GM23248 (cell line): ENCODE measurements at places on chromosomes 13 and 19. TPM values are rescaled to one million over a fixed set of nuclear protein-coding genes. Genes with fewer than 3 reads are reported as not detected.

DNA sequence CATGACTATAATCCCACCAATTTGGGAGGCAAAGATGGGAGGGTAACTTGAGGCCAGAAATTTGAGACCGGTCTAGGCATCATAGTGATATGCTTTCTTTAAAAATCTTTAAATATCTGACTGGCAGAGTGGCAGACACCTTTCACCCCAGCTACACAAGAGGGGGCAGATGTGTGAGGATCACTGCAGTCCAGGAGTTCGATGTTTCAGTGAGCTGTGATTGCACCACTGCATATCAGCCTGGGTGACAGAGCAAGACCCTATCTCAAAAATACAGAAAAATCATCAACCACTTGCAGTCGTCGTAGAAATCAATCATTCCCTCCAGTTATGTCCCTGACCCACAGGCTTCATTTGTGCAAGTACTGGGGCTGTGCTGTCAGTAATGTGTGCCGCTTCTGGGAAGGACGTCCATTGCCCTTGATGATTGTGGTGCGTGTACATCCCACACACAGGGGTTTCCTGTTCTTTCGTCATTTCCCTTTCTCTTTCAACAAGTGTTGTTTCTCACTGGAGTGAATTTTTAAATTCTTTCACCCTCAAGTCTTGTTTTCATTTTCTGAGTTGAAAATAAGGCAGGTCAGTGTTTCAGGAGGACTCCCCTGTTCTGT is 1.4 kb downstream of the LGALS14 start:
- H3K36me3 ChIP-seq = no peaks in the 10 kb centered on the region
- no peaks in the 10 kb centered on the region for H3K4me1 ChIP-seq

- no peak overlapping the region for H3K4me3 ChIP-seq
- H3K27ac ChIP-seq = no peak overlapping the region
- peaks cover 9% of the 10 kb centered on the region; the same call in 1 of the 2 replicates for H3K4me1 ChIP-seq
- H3K27me3 ChIP-seq = no peaks in the 10 kb centered on the region
- DNase-seq = no peak
Measured at GRCh38 chr13:46995874-46996273, 99.0 kb upstream of the HTR2A start.

DNA sequence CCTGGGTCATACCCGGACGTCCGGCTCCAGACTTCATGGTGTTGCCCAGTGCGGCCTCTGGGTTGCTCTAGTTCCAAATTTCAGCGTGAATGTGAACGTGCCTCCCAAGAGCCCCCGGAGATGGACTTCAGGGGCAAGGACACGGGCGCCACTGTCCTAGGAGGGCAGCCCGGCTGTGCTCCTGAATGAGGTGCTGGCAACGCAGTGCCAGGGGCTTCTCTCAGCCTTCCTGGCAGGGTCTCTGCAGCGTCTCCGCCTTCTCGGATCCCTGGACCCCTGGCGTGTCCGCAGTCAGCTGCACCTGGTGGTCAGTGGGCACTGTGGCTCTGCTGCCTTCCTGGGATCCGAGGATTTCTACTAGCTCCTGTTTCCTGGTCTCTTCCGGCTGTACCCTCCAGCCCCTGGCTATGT is 101.7 kb upstream of the MCF2L start:
- H3K4me3 ChIP-seq = no peak overlapping the region

Gene ZNF429
- 7.3 and 8.1 TPM in 2 replicates for polyA plus RNA-seq

GRCh38 chr19:31801611-31802010 is 452.4 kb upstream of the TSHZ3 start:
- no peak overlapping the region for H3K4me3 ChIP-seq
- no peaks in the 10 kb centered on the region for H3K36me3 ChIP-seq

GRCh38 chr13:40665126-40666044 is 1.1 kb downstream of the FOXO1 start:
- H3K27me3 ChIP-seq = no peaks in the 10 kb centered on the region
- H3K27ac ChIP-seq = no peak overlapping the region
- H3K4me1 ChIP-seq = no peaks in the 10 kb centered on the region; the same call in 1 of the 2 replicates
- H3K4me3 ChIP-seq = peak overlapping the region; percentile 76

DNA sequence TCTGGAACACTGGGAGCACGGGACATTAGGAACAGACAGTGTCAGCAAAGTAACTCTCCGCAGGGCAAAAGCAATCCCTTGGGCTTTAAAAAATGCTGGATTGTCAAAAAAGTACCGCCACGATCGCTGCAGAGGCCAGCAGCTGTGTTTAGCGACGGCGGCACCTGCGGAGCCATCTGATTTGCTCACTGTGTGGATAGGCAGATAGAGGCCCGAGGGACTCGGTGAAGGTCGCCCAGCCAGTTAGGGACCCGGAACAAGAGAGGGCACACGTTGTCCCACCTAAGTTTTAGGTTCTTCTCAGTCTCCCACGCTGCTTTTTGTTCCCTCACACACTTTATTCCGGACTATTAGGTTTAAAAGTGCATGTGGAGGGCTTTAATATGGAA is 238.3 kb downstream of the TEX29 start:
- no peaks in the 10 kb centered on the region for H3K4me1 ChIP-seq
- no peaks in the 10 kb centered on the region for H3K27me3 ChIP-seq
- no peak overlapping the region for H3K4me3 ChIP-seq
- H3K36me3 ChIP-seq = no peaks in the 10 kb centered on the region
- no peak for DNase-seq
- no peak overlapping the region for H3K27ac ChIP-seq

- no peaks in the 10 kb centered on the region for H3K36me3 ChIP-seq
- no peak overlapping the region for H3K4me3 ChIP-seq
- no peaks in the 10 kb centered on the region for H3K4me1 ChIP-seq
- no peak overlapping the region for H3K27ac ChIP-seq
- H3K27me3 ChIP-seq = no peaks in the 10 kb centered on the region
- DNase-seq = no peak
Measured at GRCh38 chr13:20149762-20150161, 11.1 kb downstream of the GJA3 start.

GRCh38 chr19:30555075-30555790 is 183.0 kb downstream of the ZNF536 start:
- no peak overlapping the region for H3K4me3 ChIP-seq
- no peaks in the 10 kb centered on the region for H3K36me3 ChIP-seq
- no peaks in the 10 kb centered on the region for H3K27me3 ChIP-seq
- no peak for DNase-seq
- no peaks in the 10 kb centered on the region for H3K4me1 ChIP-seq

DNA sequence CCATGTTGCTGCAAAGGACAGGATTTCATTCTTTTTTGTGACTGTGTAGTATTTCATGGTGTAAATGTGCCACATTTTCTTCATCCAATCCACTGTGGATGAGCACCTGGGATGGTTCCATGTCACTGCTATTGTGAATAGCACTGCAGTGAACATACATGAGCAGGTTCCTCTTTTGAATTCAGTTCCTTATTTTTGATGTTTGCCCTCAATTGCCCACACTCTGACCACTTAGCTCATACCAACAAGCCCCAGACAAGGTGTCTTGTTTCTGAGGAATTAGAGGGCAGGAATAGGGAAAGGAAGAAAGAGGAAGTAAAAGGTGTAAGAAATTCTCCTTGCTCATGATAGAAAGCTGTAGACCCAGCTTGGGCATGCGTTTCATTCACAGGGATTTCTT is 244.2 kb upstream of the ZNF507 start:
- H3K4me1 ChIP-seq = no peaks in the 10 kb centered on the region
- no peak overlapping the region for H3K27ac ChIP-seq
- H3K36me3 ChIP-seq = no peaks in the 10 kb centered on the region

- H3K4me3 ChIP-seq = no peak overlapping the region
- no peaks in the 10 kb centered on the region for H3K36me3 ChIP-seq
- DNase-seq = no peak
- no peaks in the 10 kb centered on the region for H3K27me3 ChIP-seq
Measured at GRCh38 chr13:36526897-36527296, 94.6 kb downstream of the CCNA1 start.

GRCh38 chr13:35387682-35388250 is 88.7 kb downstream of the MAB21L1 start:
- peaks cover 8% of the 10 kb centered on the region; the same call in 1 of the 2 replicates for H3K4me1 ChIP-seq
- no peak for DNase-seq
- H3K4me3 ChIP-seq = no peak overlapping the region

DNA sequence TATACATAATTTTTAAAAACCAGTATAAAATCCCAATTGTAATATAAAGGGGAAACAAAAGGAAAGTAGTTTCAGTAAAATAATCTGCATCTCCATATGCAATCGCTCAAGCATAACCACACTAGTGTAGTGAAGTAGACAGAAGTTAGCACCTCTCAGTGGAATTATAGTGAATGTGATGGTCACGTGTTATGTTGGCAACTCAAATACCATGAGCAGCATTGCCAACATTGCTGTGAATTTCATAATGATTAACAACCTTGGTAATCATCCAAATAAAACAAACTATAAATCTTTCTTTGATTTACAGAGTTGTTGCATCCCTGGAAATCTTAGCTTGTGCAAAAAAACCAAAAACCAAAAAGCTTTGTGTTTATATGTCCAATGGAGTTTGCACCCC is 77.3 kb upstream of the SIAH3 start:
- no peaks in the 10 kb centered on the region for H3K36me3 ChIP-seq
- peaks cover 23% of the 10 kb centered on the region for H3K27me3 ChIP-seq
- no peaks in the 10 kb centered on the region for H3K4me1 ChIP-seq
- no peak overlapping the region for H3K27ac ChIP-seq
- DNase-seq = no peak

DNA sequence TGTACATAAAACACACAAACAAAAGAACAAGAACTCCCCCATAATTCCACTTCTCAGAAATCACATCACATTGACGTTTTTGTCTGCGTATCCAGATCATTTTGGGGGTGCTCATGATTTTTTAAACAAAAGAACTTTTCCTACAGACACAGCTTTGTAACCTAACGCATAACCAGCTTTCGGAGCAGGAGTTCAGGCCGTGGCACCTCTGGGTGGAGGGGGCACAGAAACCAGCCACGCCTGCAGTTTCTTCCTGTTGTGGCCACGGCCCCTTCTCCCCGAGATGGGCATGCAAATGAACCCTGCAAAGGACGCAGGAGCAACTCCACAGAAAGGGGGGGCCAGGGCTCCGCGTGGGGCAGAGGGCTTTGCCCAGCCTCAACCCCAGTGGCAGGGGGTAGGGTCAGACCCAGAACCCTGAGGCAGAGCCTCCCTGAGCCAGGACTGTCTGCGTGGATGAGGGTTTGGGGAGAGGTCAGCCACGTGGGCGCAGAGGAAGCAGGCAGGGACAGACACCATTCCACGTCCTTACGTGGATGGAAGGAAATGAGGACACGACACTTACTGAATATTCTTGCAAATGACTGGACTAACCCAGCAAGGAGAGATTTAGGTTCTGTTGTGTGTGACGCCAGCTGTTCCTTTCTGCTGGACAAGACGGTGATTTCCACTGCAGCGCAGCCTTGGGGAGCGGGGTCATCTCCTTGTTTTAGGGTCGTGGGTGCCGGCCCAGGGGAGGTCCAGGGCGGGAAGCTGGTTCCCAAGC is 64.4 kb downstream of the RASA3 start:
- no peaks in the 10 kb centered on the region for H3K27me3 ChIP-seq
- no peak for DNase-seq
- peaks cover 55% of the 10 kb centered on the region for H3K4me1 ChIP-seq
- peak overlapping the region; percentile 28; the same call in 1 of the 2 replicates for H3K4me3 ChIP-seq

DNA sequence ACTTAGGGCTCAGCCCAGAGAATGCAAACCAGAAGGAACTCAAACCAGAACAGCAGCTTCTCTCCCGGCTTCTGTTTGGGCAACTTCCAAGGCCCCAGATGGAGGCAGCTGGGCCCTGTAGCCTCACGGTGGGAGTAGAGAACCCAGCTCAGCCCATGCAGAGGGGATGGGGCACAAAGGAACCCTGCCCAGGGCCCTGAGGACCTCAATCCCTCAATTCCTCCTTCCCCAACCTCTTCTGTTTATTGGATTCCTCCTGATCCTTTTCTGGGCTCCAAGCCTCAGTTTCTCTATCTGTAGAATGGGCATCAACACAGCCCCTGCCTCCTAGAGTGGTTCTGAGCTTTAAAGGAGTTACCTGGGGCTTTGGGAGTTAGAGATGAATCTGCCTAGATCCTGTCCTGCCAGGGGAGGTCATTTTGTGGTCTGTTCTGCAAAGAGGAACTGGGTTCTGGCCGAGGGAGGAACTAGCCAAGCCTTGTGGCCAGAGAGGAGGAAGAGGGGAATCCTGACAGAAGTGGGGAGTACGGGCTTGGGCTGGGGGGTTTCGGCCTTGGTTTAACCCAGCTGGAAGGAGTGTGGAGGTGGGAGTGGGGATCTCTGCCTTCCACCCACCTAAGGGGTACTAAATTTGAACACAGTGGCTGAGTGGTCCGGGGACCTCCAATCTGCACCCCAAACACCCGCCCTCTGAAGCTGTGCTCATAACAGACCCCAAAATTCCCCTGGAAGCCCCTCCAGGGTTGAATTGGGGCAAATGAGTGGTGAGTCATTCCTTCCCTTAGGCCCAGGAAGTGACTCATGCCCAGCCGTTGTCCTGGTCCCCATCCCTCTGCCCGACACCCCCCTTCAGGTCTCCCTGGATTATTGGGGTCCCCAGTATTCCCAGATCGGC is 2.7 kb downstream of the ADGRE5 start:
- peak; percentile 88 for DNase-seq
- peak overlapping the region; percentile 66 for H3K4me3 ChIP-seq
- H3K36me3 ChIP-seq = no peaks in the 10 kb centered on the region
- H3K27me3 ChIP-seq = no peaks in the 10 kb centered on the region
- peaks cover 26% of the 10 kb centered on the region for H3K4me1 ChIP-seq

DNA sequence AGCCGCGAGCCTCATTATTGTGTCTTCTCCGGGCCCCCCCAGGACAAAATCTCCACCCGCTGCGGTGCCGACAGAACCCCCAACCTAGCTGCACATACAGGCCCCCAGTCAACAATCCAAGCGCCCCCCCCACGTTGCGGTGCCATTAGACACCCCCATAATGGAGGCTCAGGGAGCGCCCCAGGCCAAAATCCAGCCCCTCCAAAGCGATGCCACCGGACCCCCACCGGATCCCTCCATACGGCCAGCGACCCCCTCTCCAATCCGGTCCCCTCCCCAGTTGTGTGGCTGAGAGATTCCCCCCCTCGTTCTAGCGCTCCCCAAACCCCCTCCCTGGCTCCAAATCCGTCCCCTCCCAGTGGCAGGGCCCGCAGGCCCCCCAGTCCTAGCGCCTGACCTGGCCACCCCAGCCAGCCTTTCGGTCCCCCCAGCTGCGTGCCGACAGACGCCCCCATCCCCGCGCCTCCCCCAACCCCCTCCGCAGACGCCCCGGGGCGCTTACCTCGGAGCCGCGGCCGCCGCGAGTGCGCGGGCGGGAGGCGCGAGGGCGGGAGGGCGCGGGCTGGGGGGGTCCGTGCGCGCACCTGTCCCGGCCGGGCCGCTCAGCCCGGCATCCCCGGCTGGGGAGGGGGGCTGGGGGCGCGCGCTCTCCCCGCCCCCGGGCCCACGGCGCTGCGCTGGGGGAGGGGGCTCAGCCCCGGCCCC is 21.6 kb upstream of the SEMA6B start:
- peaks cover 42% of the 10 kb centered on the region for H3K27me3 ChIP-seq
- no peaks in the 10 kb centered on the region for H3K36me3 ChIP-seq
- DNase-seq = no peak

DNA sequence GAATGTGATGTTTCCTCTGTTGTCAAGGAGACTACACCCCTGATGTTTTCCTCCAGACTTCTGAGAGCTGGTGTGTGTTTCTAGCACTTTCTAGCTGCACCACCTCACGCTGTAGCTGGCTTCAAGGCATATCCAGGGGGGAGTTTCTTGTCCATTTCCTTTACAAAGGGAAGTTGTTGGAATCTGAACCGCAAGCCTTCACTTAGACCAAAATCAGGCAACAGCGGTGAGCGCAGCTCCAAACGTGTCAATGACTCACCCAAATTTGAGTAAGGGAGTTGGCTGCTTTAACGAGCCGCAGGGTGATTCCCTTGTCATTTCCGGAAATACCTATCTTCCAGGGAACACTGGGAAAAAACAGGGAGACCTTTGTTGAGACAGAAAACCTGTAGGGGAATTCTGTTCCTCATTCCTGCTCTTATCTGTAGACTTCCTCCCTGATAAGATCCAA is 2.5 kb downstream of the LDLR start:
- H3K27ac ChIP-seq = peak overlapping the region; percentile 93
- H3K4me1 ChIP-seq = peaks cover 50% of the 10 kb centered on the region
- peak overlapping the region; percentile 89 for H3K4me3 ChIP-seq
- no peaks in the 10 kb centered on the region for H3K27me3 ChIP-seq
- H3K36me3 ChIP-seq = no peaks in the 10 kb centered on the region
- peak; percentile 98 for DNase-seq

Gene CD209
- polyA plus RNA-seq = not detected in 2 replicates
